Lower leg skin (tissue), 4 donors: ENCODE measurements at places on chromosomes 4 and X. TPM values are rescaled to one million over a fixed set of nuclear protein-coding genes. Genes with fewer than 3 reads are reported as not detected.

Gene VCX
- total RNA-seq = not detected

Gene SPANXB1
- not detected for total RNA-seq

Gene RAB33A
- 0.65 TPM for total RNA-seq

Gene TMPRSS11D
- total RNA-seq = not detected

Gene ADH1C
- not detected for total RNA-seq

Gene PCDH18
- total RNA-seq = 6.8 TPM

Gene SEC31A
- 100 TPM for total RNA-seq

Gene FAM3A
- 48.3 TPM for total RNA-seq
